ENCODE measurements at places on chromosomes 13 and 19.

GRCh38 chr13:73989244-73989843 is 144.9 kb downstream of the KLF12 start:
- no peak for DNase-seq

- no peak for DNase-seq
Observed at GRCh38 chr13:69948016-69948415, 159.6 kb upstream of the ATXN8OS start.

DNA sequence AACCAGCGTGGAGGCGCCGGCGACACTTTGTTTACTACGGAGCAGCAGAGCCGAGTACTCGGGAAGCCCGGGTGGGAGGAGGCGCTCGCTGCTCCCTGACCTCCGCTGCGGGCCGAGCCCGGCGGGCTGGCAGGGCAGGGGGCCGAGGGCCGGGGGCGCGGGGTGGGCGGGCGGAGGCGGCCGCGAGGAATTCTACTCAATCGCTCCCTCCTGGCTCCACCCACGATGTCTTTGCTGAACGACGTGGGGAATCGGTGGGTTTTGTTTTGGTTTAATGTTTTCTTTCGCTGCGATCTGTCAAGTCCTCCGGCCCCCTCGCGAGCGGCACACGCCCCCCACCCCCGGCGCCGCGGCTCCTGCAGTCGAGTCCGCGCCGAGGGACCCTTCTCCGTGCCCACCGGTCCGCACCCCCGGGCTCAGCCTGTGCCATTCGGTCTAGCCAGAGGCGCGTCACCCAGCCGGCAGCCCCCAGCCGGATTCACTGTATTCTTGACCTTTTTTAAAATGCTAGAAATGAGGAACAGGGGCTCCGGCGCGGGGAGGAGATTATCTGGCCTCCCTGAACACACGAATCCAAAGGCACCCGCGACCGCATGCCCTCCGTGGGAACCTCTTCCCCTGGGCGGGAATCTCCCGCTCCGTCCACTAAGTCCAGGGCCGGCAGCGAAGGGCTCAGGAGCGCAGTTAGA is 636 bp upstream of the FOXO1 start:
- DNase-seq: no peak

DNA sequence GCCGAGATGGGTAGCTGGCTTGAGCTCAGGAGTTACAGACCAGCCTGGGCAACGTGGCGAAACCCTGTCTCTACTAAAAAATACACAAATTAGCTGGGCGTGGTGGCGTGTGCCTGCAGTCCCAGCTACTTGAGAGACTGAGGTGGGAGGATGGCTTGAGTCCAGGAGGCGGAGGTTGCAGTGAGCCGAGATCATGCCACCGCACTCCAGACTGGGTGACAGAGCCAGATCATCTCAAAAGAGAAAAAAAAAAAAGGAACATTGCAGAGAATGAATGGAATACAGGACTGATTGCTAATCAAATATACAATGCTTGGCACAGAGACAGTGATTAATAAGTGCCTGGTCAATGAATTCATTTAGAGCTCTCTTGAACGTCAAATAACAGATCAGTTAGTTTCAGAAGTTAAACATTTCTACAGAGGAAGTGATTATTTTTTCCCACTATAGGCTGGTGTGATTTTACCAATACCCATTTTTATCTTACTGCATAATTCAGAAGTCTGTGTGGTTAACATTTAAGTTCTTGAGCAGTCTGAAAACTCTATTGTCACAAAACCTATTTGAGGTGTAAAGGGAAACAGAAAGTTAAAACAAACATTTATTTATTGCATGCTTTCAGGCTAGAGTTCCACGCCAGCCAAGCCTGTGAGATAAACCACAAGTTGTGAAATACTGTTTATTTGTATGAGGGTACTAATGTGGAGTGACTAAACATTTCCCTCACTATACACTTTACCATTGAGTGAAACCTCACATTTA is 7.7 kb upstream of the TBC1D4 start:
- DNase-seq: no peak

DNA sequence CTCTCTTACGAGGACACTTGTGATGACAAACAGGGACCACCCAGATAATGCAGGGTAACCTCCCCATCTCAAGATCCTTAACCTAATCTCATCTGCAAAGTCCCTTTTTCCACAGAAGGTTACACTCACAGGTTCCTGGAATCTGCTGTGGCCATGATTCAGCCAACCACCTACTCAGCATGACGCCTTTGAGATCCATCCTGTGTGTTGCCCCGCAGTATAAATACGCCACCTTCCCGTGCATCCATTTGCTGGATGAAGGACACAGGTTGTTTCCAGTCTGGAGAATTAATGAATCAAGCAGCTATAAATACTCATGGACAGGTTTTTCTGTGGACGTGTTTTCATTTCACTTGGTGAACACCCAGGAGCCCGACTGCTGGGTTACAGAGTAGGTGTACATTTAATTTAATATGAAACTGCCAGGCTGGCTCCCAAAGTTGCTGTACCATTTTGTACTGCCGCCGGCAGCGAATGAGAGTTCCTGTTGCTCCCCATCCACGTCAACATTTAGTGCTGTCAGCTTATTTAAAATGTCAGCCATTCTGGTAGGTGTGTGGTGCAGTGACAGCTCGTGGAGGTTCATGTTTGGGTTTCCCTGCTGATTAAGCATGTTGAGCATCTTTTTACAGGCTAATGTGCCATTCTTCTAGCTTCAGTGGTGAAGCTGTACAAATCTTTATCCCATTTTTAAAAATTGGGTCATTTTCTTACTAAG is 40.2 kb downstream of the ELL start:
- DNase-seq: no peak

- no peak for DNase-seq
Observed at GRCh38 chr19:45515807-45516401, 8.6 kb downstream of the VASP start.

- no peak for DNase-seq
Observed at GRCh38 chr13:52783943-52784342, 44.3 kb upstream of the CNMD start.

- DNase-seq: no peak
Observed at GRCh38 chr13:114142640-114143490, 10.4 kb upstream of the RASA3 start.

GRCh38 chr13:33845572-33846302 is 27.8 kb downstream of the RFC3 start:
- DNase-seq: no peak

DNA sequence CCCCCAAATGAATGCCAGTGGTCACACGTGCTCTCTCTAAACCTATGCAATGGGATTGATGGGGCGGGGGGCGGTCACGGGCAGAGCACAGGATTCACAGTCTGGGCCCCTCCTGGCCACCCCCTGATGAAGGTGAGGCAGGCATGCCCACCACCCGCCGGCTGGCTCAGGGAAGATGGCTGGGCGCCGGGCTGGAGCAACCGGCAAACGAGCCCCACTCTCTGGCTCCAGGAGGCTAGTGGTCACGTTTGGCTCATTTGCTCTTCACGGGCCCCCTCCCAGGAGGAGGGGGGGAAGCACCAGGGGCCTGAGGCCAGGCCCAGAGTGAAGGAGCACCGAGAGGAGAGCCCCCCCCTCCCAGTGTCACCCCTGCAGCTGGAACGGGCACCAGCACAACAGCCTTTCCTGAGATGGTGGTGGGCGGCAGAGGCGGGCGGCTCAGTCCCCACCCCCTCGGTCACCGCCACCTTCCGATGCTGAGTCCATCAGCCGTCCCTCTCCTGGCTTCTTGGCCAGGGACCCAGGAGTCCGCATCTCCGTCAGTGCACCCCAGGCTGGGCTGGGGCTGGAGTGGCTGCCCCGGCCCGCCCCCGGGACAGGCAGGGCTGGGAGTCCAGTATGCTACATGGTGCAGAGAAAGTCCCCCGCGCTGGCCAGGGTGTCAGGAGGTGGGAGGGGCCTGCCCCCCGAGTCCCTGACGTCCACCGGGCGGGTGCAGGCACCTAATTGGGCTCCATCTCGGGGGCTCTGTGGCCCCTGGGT is 9.7 kb downstream of the BBC3 start:
- DNase-seq: no peak

- no peak for DNase-seq
Observed at GRCh38 chr19:57771417-57771816, 1.9 kb downstream of the ZNF586 start.

GRCh38 chr13:47126432-47126831 is 229.6 kb upstream of the HTR2A start:
- DNase-seq: no peak

GRCh38 chr19:15913384-15913783 is 15.5 kb upstream of the CYP4F2 start:
- no peak for DNase-seq

Measured in GM04503 (cell line).